ENCODE measurements at places on chromosomes 1 and 21. TPM values are rescaled to one million over a fixed set of nuclear protein-coding genes. Genes with fewer than 3 reads are reported as not detected.

MAP1LC3C gene
- total RNA-seq = 14.2 TPM

DNAH14 gene
- 14.9 TPM for total RNA-seq

- no peak for DNase-seq
Observed at GRCh38 chr1:192159014-192159413, 752 bp downstream of the RGS18 start.

DNA sequence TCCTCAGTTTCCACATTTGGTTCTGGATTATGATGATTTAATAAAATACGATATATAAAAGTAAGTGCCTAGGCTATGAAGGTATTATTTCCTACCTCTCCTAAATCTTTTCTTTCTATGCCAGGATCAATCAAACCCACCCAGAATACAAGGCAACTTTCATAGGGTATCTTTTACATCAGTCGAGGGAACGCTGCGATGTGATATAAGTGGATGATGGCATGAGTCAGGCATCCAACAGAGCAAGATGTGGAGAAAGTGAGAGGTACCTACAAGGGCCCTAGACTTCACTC, 781 bp downstream of the TTLL7 start:
- DNase-seq = no peak

GRCh38 chr1:76279101-76279748, 204.7 kb downstream of the ST6GALNAC3 start:
- no peak for DNase-seq

DNA sequence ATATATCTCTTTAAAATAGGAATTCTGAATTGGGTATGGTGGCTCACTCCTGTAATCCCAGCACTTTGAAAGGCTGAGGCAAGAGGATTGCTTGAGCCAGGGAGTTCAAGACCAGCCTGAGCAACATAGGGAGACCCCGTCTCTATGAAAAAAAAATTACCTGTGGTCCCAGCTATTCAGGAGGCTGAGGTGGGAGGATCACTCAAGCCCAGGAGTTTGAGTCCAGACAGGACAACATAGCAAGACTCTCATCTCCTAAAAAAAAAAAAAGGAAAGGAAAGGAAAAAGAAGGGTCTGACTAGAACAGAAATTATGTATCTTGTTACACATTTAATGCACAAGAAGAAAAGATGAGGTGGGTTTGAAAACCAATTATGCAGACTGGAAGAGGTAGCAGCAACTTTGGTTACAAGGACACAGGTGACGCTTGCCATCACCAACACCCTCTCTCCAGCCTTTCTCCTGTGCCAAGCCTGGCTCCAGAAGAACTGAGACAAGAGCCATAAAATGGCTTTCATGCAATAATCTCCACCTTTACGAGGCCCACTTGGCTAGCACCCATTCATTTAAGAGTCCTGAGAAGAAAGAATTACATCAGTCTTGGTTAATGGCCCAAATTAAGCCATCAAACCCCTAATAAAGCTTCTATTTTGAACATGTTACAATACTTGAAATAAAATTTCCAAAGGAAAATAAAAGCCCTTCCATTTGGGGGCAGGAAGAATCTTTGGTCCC, 4.8 kb upstream of the SELENBP1 start:
- DNase-seq = no peak

DNA sequence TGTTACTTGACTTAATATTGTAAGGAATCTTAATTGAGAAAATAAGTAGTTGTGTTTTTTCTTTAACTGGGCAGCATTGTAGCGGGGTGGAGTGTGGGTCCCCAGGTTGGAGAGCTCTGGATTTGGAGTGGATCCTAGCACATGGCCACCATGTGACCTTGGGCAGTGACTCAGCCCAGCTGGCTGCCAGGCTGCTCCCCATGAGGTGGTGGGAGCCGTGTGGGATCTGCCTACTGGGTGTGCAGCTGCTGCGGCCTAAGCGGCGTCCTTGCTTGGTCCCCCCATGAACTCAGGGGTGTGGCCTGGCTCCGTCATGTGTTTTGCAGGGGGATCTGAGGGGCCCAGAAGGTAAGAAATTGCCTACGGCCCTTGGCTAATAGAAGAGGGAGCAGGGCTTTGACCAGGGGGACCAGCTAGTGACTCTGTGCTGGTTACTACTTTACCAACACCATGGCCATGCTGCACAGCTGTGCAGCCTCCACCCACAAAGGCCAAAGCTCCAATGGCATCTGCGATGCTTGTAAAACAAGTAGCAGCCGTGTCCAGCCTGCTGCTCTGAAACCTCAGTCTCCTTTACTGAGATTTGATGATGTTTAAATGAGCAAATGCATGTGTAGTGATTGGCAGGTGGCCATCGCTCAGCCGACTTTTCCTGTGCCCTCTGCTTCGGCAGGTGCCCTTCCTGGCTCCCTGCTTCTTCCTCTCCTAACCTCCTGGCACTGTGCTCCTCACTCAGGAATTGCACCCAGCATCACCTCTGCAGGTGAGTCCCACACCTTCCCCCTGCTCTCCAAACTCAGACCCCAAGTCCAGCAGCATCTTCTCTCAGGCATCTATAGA, 68.3 kb downstream of the ADARB1 start:
- DNase-seq = peak; percentile 61

DNA sequence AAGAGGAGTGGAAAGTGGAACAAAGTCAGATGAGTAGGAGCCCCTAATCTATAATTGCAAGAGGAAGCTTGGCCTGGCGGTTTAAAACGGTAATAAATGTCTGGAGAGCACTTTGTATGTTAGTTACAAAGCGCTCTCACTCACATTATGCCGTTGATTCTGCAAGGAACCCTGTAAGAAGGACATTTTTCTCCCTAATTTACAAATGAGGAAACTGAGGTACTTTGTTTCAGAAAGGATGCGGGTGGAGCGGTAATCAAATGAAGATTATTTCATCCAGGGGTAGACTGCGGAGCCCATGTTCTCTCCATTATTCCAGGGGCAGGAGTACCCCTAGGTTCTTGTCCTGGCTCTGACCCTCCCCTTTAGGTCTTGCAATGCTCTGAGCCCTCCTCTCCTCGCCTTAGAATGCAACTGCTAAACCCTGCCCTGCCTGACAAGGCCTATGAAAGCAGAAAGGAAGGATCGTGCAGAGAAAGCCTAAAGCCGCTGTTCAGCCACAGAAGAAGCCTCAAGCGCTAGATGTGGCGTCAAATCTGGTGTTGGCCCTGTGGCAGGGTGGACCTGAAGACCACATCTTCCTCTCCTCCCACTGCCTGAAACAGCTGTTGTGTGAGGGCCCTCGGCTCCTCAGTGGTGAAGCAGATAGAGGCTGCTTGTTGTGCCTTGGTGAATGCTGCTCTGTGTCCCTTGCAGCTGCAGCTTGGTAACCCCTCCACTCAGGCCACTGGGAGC, 588 bp upstream of the PACC1 start:
- no peak for DNase-seq

DNA sequence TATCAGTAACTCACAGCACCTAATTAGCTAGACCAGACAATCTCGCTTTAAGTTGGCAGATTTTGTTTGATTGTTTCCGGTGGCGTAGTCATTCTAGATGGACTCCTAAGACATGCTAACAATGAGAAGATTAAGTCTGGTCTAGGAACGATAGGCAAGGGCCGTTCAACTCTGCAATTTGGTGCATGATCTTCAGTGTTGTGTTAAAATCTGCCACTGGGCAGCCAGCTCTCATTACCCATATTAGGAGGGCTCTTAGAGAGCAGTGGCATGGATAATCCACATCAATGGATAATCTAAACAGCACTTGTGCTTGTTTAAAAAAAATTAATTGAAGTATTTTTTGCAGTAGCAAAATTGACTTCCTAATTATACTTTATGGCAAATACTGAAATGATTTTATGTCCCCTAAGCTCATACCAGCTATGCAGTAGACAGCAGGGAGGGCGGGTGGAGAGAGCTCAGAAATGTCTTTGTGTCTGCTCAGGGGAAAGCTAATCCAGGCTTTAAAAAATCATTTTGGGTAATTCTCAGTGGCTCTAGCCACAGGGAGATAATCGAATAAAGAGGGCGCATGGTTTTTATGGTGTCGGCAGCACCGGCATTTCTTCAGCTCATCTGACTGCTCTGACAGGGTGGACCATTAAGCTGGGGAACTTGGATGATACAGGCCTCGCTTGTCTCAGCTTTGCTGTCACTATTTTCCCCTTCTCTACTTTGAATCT, 48.5 kb upstream of the IKBKE start:
- no peak for DNase-seq

DNA sequence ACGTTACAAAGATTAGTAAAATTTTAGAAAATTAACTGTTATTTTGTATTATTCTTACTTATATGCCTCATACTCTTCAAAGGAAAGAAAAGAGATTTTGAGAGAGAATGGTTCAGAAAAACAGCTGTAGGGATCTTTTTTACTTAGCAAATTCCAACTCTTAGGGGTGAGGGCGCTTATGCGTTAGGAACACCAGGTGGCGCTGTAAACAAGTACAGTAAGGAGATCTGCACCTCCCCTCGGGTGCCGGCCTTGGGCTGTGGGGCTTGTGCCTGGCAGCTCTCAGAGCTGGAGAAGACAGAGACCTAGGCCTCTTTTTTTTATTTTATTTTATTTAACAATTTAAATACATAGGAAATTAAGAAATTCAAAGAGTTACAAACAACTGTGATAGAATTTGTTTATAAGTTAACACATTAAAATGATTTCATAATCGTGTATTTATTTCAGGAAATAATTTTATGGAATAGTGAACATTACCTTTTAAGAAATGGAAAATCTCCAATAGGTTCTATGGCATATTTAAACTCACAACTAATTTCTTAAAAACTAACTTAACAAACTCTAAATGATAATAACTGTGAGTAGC, 32.6 kb downstream of the UTP25 start:
- peak; percentile 82 for DNase-seq

DNA sequence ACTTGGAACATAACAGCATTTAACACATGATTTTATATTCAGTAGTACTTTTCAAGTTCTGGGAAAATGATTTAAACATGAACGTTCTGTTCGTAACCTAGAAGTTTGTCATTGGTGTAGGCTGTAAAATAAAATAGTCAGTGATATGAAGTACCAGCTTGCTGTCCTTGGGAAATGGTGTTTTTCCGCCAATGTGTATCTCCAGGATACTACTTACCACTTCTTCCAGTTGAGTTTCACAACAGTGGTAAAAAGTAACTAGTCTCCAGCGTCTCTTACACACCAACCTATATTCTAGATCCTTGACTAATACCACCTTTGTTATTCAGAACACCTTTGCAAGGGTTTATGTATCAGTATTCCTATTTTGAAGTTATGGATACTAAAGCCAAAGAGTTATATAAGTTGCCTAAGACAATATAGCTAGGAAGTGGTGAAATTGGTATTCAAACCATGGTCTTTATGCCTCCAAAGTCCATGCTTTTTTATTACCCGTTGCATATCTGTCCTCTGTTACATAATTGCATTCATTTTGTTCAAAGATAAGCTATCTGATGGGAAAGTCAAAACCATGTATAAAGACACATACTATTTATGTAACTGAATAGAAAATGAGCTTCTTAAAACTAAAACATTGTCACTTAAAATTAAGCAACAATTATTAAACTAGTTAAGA, 43.1 kb downstream of the HOOK1 start:
- no peak for DNase-seq

DNA sequence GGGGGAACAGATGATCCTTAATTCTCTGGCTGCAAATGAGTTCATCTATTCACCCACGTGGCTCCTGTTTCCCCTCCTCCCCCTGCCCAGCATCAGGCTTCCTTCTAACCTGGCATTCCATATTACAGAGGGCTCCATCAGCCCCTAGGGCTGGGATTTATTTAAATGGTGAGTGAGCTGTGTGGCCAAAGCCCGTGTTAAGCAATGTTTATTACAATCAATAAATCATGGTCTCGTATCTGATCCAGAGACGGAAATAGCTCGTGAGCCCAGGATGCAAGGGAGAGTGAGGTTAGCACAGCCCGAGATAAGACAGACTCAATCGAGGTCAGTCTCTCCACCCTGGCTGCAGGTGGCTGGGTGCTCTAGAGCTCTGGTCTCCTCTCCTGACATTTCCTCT, 43.1 kb upstream of the IGSF21 start:
- no peak for DNase-seq

GRCh38 chr1:84892705-84893618, at the start of gene LPAR3:
LPAR3 (minus strand) TSS chr1:84893206; CDS start chr1:84866120, 27,086 bp downstream.
- no peak for DNase-seq

DNA sequence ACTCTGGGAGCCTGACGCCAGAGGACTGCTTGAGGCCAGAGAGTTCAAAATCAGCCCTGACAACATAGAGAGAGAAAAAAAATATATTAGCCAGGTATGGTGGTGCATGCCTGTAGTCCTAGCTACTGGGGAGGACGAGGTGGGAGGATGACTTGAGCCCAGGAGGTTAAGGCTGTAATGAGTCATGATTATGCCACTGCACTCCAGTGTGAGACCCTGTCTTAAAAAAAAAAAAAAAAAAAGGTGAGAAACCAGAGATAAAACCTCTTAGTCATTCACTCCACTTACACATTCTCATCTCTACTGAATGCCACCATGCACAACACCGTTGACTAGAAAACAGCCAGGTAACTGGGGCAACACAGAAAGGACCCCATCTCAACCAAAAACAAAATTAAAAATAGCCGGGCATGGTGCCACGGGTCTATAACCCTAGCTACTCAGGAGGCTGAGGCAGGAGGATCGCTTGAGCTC, 178.1 kb downstream of the SLC45A1 start:
- DNase-seq = no peak

DNA sequence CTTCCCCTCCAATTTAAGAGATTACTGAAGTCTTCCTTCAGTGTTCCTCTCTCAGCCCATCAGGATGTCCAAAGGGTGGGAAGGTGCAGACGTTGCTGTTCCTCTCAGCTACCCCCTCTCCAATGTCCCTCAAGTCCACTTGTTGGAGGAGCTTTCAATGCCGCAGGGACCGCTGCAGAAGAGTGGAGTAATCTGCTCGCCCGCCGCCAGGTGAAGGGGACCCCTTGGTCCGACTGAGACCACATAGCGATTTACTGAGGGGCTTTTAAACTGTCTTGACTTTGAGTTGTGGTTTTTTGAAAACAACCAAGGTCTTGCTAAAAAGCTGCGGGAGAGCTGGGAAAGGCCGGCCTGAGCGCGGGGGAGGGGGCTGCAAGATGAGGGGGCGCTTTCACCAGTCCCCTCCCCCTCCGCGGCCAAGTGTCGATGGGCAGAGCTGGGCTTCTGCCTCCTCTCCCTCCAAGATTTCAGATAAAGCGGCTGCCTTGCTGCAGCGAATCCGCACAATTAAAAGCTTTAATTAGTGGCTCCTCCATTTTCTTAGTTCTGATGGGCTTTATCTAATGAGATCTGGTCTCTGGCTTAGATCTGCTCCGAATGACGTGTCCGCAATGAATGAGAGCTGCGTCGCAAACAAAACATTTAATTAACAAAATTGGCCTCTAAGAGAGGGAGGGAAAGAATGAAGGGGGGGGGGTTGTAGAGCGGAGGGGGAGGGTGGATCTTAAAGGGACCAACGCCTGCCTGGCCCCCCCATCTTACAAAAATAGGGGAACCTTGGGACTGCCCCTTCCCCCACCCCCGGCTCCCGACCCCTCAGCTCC, 5.9 kb downstream of the LMO4 start:
- peak; percentile 65 for DNase-seq

- DNase-seq = no peak
Observed at GRCh38 chr1:236451796-236452373, 57.8 kb downstream of the EDARADD start.

- no peak for DNase-seq
Observed at GRCh38 chr21:15206514-15206913, 141.7 kb upstream of the NRIP1 start.

All from upper lobe of right lung (tissue), 1 donor.